ENCODE measurements at places on chromosomes 5 and 9.

GRCh38 chr5:9338796-9339195, 207.1 kb downstream of the SEMA5A start:
- no peaks in the 10 kb centered on the region for H3K27me3 ChIP-seq
- no peak overlapping the region for H3K27ac ChIP-seq
- no peaks in the 10 kb centered on the region for H3K36me3 ChIP-seq
- no peak for DNase-seq
- H3K4me1 ChIP-seq, result no peaks in the 10 kb centered on the region

DNA sequence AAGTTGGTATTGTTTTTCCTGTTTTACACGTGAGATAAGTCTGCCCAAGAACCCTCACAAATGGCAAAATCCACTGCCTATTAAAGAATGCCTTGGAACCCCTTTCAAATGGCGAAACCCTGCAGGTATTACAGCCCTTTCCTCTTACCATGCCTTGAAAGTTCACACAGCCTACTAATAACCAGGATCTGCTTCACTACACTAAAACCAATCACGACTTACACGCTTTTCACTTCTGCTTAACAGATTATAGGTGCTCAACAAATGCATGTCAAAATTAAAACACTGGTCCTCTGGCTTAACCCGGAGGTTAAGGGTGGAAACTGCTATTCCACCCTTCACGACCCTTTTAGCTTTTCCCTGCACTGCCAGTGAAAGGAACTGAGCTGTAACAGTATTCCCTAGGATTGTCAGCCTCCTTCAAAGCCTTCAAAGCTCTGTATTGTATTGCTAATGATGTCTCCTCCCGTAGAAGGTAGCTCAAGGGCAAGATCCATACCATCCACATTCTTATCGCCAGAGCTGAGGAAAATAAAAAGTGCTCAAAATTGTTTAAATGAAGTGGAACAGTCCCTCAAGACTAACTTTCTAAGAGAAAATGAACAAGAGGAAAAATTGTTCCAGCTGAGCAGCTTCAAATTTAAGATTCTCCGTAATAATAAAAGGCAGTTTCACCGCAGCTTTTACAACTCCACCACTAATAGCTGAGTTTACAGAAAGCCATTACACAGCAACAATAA, 997 bp downstream of the AUH start:
- H3K4me1 ChIP-seq, result peaks cover 14% of the 10 kb centered on the region
- DNase-seq, result no peak
- peak overlapping the region; percentile 50 for H3K27ac ChIP-seq
- H3K36me3 ChIP-seq, result peaks cover 5% of the 10 kb centered on the region
- no peaks in the 10 kb centered on the region for H3K27me3 ChIP-seq

GRCh38 chr5:44842496-44843282, 33.9 kb downstream of the MRPS30 start:
- H3K36me3 ChIP-seq, result no peaks in the 10 kb centered on the region
- H3K27ac ChIP-seq, result no peak overlapping the region
- no peaks in the 10 kb centered on the region for H3K27me3 ChIP-seq
- H3K4me3 ChIP-seq, result no peak overlapping the region
- no peaks in the 10 kb centered on the region for H3K4me1 ChIP-seq
- no peak for DNase-seq

GRCh38 chr5:91369480-91369879, 13.6 kb downstream of the ARRDC3 start:
- DNase-seq, result no peak
- H3K27me3 ChIP-seq, result no peaks in the 10 kb centered on the region
- H3K4me1 ChIP-seq, result no peaks in the 10 kb centered on the region
- H3K27ac ChIP-seq, result no peak overlapping the region

- no peak overlapping the region for H3K4me3 ChIP-seq
- H3K27me3 ChIP-seq, result no peaks in the 10 kb centered on the region
- no peak for DNase-seq
Observed at GRCh38 chr5:53871775-53872174, 311.3 kb downstream of the NDUFS4 start.

DNA sequence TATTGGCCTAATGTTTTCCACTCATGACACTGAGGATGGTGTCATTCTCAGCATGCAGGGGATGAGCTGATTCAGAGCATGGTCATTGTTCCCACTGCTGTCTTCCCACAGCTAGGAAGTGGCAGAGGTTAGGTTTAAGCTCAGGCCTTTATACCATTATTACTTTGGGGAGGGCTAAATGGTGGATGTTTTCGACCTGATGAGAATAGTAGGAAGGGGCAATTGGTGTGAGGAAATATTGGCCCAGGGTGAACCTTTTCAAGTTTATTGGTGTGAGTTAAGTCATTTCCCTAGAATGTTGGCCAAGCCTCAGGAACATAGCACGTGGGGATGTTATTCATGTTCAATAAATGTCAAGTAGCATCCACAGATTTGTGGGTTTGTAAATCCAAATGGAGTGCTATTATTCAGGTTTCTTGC, 59.6 kb downstream of the ARHGAP26 start:
- H3K4me3 ChIP-seq, result no peak overlapping the region
- no peak overlapping the region for H3K27ac ChIP-seq
- peaks cover 35% of the 10 kb centered on the region for H3K4me1 ChIP-seq
- no peak for DNase-seq

GRCh38 chr9:1469996-1470395, 419.8 kb downstream of the DMRT2 start:
- DNase-seq, result no peak
- H3K36me3 ChIP-seq, result no peaks in the 10 kb centered on the region
- no peaks in the 10 kb centered on the region for H3K4me1 ChIP-seq
- no peaks in the 10 kb centered on the region for H3K27me3 ChIP-seq
- no peak overlapping the region for H3K4me3 ChIP-seq
